ENCODE measurements at places on chromosomes 7 and 10.

- peak; percentile 14 for DNase-seq
Measured at GRCh38 chr7:94436018-94436604, 41.4 kb downstream of the COL1A2 start.

DNA sequence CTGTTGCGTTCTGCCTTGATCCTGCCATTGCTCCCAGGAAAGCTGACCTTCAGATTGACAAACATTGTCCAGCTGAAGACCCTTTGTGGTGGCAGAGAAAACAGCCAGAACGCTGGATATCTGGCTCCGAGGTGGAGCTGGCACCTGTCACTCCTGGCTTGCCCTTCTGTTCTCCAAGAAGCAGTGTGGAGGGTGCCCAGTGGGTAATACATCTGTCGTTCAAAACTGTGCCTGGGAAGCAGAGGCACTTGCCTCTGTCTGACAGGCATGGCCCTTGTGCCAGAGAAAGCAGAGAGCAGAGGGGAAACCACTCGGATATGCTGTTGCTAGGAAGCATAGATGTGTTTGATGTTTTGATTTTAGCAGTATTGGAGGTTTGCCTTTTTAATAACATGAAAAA is 231.4 kb downstream of the BMPER start:
- DNase-seq, result no peak

DNA sequence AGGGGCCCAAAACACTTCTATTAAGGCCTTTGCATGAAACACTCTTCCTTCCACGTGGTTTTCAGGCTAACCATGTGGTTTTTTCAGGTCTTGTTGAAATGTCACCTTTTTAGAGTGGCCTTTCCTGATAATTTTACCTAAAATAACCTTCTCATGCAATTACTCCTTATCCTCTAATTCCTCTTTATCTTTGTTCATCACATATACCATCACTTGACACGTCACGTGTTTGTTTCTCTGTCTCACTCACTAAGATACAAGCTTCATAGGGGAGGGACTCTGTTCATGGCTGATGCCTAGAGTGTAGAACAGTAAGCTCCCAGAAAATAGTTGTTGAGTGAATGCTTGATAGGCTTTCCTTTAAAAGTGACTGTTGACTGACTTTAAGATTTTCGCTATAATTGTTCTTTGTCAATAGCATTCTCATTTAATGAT is 63.7 kb downstream of the ST7 start:
- DNase-seq, result no peak

- DNase-seq, result no peak
Measured at GRCh38 chr7:22183522-22184280, 173.3 kb downstream of the RAPGEF5 start.

DNA sequence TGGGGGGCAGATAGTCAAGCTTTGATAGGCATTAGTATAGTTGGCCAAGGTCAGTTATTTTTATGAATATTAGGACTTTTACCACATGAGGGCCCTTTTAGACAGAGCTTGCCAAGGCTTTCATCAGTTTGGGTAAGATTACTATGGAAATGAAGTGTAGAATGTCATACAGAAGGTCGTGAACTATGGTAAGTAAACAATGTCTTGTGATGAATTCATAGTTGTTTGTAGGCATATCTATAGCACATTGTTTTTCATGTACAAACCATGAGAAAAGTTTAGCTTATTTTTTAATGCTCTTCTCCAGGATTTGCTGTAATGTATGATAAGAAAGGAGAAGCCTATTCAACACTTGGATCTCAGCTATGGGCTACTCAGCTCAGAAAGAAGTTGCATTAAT is 4.3 kb downstream of the OR2A2 start:
- DNase-seq, result no peak

DNA sequence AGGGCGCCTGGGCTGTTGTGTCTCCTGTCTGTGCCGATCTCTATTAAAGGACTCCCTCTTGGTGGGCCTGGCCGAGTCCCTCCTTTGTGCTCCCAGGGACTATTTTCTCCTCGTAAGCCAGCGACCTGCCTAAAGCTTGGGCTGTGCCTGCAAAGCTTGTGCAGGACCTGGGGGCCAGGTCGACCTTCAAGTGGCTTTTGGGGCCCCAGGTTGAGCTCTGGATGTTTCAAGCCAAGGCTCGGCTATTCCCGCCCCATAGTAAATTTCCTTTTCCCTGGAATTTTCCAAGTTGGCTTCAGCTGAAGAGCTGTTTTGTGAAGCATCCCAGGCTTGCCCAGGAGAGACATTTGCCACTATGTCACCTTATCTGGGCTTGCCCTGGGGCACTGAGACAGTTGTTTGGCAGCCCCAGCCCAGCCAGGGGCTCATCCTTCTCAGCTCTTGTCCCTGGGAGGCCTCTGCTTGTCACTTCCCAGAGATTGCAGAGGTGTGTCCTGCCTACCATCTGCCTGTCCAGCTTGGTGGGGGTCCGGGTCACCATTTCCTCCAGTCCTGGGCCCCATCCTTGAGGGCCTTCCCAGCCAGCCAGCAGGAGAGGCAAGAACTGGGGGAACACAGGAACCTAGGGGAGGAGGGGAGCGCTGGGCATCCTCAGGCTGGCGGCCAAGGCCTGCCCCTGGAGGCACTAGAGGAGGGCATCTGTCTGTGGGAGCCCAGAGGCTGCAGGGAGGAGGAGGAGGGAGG is 20.2 kb downstream of the ZMIZ2 start:
- DNase-seq, result no peak

GRCh38 chr10:3756360-3756740 is 28.7 kb downstream of the KLF6 start:
- DNase-seq, result no peak

DNA sequence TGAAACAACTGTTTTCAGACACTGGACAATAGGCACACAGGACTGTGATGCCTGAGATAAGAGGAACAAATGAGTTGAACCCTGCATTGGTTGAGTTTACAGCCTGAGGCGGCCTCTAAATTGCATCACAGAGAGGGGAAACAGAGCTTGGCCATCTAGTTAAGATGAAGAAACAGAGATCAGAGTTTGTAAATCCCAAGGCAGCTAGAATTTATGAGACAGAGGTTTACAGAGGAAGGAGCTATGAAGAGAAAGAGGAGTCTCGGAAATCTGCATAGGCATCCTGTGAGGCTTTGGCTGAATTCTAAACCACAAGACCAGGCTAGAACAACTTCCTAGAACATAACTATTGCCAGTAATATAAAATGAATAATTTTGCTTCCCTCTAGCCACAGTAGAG is 41.0 kb upstream of the OIT3 start:
- no peak for DNase-seq

DNA sequence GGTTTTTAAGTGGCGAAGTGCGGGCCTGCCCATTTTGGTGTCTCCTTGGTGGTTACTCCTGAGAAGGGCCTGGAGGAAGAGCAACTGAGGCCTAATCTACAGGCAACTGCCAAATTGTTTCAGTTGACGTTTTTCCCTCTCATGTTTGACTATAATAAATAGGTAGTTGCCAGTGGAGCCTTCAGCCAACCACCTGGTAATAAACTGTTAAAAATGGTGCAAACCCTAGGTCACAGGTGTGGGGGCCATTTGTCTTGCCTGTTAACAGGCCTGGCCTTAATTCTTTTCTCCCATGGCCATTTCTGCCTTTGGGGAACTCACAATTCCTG is 3.7 kb downstream of the IKZF1 start:
- DNase-seq, result no peak

- no peak for DNase-seq
Measured at GRCh38 chr10:116490028-116490662, 55.6 kb upstream of the PNLIP start.

DNA sequence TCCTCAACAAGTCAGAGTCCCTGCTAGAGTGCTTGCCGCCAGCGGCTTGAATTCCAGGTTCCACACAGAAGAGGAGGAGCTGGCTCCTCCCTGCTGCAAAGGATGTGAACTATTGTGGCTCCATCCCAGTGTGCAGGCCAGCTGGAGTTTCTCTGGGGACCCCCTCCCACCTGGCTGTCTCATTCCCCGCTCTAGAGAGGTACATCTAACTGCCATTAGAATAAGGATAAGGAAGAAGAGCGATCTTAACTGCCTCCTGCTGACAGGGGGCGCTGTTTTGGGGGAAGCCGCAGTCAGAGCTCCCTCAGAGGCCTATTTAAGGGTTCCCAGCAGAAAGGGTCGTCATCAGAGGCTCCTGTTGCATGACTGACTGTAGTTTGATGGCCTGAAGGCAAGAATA is 40.8 kb upstream of the HECW1 start:
- DNase-seq, result no peak

DNA sequence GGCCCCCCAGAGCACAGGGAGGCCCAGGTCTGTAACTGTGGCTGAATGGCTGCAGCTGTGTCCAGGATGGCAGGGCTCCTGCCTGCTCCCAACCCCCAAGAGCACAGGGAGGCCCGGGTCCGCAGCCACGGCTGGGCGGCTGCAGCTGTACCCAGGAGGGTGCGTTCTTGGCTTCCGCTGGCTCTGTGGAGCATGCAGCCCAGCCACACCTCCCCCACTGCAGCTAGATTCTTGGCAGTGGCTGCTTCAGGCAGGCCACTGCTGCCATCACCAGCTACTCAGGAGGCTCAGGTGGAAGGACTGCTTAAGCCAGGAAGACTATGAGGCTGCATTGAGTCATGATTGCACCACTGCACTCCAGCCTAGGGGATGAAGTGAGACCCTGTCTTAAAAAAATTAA is 27.9 kb downstream of the C7orf25 start:
- DNase-seq, result no peak

- DNase-seq, result no peak
Measured at GRCh38 chr7:6536262-6537260, 14.7 kb downstream of the GRID2IP start.

- DNase-seq, result no peak
Measured at GRCh38 chr10:34612446-34612845, 202.7 kb downstream of the PARD3 start.

GRCh38 chr7:132646052-132646451 is 69.8 kb upstream of the PLXNA4 start:
- no peak for DNase-seq

- DNase-seq, result no peak
Measured at GRCh38 chr10:47256751-47257336, 43.2 kb upstream of the GDF10 start.

GRCh38 chr10:22831586-22831985 is 96.3 kb upstream of the ARMC3 start:
- no peak for DNase-seq

- no peak for DNase-seq
Measured at GRCh38 chr7:158309868-158310763, 277.5 kb downstream of the PTPRN2 start.

DNA sequence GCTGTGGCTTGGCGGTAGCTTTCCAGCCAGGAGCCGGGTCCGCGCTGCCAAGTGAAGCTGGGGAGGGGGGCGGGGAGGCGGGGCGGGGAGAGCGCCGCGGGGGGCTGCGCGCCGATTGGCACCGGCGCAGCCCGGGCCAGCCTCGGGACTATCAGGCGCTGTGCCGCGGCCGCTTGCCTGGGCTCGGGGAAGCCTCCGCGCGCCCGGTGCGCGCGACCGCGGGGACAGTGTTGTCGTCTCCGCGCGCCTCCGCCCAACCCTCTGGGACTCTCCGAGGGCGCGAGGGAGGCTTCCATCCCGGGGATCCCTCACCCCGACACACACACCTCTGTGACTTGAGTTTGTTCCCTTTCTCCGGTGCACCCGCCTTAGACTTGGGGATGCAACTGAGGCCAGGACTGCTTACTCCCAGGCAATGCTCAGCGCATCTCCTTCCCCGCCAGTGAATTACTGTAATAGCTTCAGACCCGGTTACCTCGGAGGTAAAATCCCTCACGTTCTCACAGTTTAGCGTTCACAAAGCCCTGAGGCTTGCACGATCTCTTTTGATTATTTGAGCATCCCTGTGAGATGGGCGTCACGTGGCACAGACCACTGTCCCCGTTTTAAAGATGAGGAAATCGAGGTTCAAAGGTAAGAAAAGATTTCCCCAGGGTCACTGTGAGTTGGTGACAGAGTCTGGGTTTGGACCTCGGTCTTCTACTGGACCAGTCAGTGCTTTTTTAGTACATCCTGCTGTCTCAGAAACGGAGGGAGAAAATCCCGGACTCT is at the start of gene NKX1-2:
Gene NKX1-2, minus strand, starts transcription at position 24 of the 771 bp plus-strand sequence. CDS start 92 bp downstream, outside the sequence.
- no peak for DNase-seq

DNA sequence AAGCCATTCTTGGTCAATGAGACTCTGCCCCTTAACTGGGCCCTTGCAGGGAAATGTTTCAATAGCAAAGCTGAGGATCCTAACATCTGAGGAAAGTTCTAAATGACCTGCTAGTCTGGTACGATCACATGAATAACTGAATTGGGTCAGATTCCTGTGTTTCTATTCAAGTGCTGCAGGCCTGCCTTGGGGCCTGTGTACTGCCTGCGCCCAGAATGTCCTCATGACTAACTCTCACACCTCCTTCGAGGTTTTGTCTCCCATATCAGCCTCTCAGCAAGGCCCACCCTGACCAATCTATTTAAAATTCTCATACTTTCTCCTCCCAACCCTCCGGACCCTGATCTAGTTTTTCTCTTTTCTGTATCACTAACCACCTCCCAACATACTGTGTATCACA is 4.4 kb downstream of the JAZF1 start:
- no peak for DNase-seq

DNA sequence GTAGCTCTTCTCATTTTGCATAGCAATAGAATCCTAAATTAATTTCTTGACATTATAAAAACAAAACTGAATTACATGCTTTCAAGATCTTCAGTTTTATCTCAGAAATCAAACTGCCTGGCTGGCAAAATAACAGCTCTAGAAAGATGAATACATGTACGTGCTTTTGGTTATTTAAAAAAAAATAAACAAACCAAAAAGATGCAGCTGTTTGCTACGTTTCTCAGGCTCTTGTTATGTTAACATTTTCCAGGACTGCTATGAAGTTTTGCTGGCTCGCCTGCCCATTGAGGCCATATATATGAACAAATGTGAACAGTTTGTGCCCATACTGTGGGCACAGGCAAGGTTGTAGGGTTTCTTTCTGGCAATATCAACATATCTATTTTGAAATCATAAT is 86.6 kb downstream of the ODAD2 start:
- DNase-seq, result no peak

GRCh38 chr10:58531084-58531695 is 18.5 kb downstream of the BICC1 start:
- no peak for DNase-seq

GRCh38 chr10:44963772-44964633 is 4.4 kb downstream of the RASSF4 start:
- DNase-seq, result no peak

GRCh38 chr10:78875932-78876331 is 192.8 kb upstream of the ZMIZ1 start:
- DNase-seq, result no peak

- DNase-seq, result no peak
Measured at GRCh38 chr10:89992575-89992974, 291.2 kb downstream of the KIF20B start.
